ENCODE measurements at places on chromosomes 6 and 20.

GRCh38 chr6:9593554-9593953 is 821.3 kb downstream of the TFAP2A start:
- DNase-seq: no peak

GRCh38 chr6:68990317-68990716 is 355.2 kb downstream of the ADGRB3 start:
- no peak for DNase-seq

DNA sequence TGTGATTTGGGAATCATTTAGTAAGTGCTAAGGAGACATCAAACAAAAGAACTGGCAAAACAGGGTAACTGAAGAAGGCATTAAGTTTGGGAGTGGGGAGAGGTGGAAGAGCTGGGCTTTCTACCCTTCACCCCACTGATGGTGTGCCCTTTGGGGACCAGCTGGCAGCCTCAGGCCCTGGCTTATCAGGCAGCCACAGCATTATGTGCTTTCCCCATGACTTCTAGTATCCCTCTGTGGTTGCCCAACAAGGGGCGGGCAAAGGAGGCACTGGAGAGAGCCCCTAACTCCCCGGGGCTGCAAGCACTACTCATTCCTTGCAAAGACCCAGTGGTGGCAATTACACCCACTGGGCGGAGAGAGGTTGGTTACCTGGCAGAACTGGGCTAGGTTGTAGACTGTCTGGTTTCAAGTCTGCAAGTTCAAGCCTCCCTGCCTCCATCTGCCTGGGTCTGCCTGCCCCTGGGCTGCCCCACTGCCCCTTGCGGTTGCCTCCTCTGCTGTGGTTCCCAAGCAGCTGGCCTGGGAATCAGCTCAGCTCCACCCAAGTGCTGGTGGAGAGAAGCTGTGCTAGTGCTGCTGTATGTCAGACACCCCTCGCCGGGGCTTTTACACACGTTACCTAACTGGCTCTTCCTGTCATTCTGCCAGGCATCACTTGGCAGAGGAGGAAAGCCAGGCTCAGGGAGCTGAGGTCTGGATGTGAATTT is 29.9 kb downstream of the KCNK5 start:
- DNase-seq: no peak

DNA sequence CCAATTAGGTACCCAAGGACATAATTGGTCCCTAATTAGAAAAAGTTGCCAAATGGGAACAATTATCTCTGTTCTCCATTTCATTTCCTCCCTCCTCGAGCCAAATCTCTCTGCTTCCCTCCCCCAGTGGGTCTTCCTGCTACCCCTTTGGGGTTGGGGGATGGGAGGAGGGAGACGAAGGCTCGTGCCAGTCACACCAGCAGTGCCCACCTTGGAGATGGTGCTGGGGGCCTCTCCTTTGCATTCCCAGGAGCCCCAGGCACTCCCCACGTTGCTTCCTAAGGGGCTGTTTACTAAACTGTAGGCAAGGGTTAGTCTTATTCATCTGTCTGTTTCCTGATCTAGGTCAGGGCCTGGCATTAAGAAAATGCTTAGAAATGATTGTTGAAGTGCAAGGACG is 33.1 kb downstream of the MDFI start:
- no peak for DNase-seq

DNA sequence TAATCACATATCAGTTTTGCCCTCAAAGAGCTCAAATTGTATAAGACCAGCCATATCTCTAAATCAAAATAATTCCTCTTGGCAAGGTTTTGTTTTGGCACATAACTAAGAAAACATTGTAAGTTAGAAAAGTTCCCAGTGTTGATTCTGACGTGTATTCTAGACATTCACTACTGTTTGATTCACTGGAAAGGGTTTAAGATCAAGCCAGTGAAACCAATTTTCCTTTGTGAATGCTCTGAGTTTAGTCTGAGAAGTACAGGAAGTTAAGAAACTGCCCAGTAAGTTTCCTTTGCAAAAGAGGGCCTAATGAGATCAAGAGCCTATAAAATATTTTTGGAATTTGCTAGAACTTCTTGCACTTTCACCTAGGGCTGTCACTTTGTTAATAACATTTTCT is 143.0 kb downstream of the FNDC1 start:
- no peak for DNase-seq

DNA sequence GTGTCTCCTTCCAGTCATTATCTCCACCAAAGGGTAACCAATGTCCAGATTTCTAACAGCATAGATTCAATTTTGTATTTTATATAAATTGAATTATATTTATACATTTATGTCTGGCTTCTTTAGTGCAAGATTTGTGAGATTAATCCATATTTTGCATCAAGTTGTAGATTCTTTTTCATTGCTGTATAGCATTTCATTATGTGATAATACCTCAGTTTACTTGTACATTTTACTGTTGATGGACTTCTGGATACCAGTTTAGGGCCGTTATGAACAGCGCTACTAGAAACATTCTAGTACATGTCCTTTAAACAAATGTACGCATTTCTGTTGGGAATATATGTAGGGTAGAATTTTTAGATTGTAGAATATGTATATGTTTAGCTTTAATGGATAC is 6.2 kb downstream of the BLTP3A start:
- DNase-seq: no peak

GRCh38 chr6:154783229-154783628 is 50.0 kb downstream of the SCAF8 start:
- DNase-seq: no peak

Measured in OCI-M1 (cell line).